Activated T-helper 1 cell treated with anti-CD3 and anti-CD28 coated beads, Interleukin-2, amount 50 U/mL, for 16 hours (primary cell): ENCODE measurements at places on chromosomes 12 and 14.

- DNase-seq, result no peak
These were observed 54.2 kb downstream of the IFNG-AS1 start for GRCh38 chr12:68043435-68043834.

DNA sequence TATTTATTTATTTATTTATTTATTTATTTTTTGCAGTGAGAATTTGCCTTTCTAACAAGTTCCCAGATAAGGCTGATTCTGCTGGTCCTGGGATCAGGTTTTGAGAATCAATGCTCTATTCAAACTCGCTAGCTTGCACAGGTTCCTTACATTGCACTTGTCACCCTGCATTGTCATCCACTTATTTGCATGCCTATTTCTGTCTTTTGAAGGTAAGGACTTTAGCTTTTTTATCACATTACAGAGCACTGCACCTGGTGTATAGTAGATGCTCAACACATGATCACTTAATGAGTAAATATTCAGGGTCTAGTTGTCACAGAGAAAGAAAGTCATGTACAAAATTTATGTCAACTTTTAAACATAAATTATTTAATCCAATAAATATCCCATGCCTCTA, 219.7 kb upstream of the BTG1 start:
- no peak for DNase-seq

GRCh38 chr12:68317047-68317667, 15.0 kb downstream of the MDM1 start:
- DNase-seq, result no peak

- DNase-seq, result no peak
These were observed 57.5 kb downstream of the CALM1 start for GRCh38 chr14:90454041-90455000.

DNA sequence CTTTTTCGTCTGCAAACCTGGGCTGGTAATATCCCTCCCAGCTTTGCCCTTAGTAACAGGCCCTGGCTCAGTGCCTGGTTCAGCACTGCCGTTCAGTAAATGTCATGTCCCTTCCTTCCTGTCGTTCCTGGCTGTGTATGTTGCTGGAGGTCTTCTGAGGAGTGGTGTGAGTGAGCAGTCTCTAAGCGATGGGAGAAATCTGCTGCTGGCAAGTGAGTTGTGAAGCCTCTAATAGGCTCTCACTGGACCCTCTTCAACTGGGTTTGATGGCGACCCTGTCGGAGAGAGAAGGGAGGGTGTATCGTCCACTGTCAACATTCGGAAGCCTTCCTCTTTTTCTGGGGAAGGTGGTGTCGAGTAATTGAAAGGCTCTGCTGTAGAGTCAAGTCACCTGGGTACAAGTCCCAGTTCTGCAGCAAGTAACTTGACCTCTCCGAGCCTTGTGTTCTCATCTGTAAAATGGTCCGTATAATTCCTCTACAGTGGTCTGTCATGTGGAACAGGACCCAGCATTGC, 62.8 kb downstream of the HRK start:
- no peak for DNase-seq

DNA sequence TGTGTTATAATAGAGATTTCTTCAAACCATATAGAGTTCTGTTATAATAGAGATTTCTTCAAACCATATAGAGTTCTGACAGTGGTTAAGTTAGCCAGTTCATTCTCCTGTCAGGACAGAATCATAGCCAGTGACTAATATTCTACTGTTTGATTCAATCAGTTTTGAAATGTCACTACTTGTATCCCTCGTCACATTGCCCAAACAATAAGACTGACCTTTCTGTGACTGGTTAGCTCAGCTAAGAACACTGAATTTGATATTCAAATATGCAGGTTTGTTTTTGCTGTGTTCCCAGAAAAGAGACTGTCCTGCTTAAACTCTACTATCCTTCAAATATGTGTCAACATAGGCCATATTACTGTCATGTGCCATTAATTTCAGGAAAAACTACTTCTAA, 74.4 kb downstream of the ALG10B start:
- DNase-seq, result no peak

DNA sequence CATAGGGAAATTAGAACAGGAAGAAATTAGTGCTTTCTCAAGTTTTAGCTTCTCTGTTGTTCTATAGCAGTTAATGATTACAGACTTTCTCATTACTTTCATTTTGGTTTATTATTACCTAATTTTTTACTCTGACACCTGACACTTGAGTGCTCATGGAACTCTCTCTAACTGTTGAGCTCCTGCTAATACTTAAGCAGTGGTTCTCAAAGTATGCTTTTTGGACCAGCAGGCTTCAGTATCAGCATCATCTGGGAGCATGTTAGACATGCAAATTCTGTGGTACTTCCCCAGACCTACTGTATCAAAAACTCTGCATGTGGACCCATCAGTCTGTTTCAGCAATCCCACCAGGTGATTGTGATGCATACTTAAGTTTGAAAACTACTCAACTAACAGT, 235.3 kb downstream of the CCDC91 start:
- no peak for DNase-seq

GRCh38 chr14:56490379-56490778, 89.2 kb upstream of the TMEM260 start:
- DNase-seq, result no peak

DNA sequence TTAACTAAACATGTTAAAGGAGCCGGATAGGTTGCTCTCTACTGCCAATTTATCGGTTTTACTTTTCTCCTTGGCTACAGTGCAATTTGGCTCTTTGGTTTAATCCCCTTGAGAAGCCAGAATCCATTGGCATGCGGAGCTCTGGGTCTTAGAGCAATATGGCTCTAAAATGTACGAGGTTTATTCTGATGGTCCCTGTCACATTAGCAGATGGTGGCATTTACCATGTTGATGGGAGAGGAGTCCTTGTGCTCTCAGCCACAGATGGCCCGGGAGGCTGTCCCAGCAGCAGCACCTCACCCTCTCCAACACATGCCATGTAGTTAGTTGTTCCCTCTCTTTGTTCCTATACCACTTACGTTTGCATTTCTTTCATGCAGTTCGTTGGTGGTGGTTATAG, 179.7 kb downstream of the RGS6 start:
- DNase-seq, result no peak

- DNase-seq, result no peak
These were observed 279.9 kb upstream of the FAR2 start for GRCh38 chr12:28869197-28869596.

DNA sequence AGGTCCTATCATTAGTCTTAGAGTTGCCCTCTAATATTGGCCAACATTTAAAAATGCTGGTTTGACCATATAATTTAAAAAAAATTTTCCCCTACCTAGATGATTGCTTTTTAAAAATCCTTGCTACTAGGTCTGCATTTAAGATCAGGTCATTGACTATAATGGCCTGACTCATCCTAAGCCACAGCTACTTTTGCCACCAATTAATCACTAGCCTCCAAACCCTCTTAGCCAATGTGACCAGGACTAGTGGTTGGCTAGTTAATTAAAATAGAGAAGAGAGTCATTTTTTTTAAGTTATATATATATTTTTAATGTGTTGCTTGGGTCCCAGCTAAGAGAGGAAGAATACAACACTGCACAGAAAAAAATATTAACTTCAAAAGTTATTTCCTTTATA, 57.5 kb downstream of the SOS2 start:
- DNase-seq, result no peak

DNA sequence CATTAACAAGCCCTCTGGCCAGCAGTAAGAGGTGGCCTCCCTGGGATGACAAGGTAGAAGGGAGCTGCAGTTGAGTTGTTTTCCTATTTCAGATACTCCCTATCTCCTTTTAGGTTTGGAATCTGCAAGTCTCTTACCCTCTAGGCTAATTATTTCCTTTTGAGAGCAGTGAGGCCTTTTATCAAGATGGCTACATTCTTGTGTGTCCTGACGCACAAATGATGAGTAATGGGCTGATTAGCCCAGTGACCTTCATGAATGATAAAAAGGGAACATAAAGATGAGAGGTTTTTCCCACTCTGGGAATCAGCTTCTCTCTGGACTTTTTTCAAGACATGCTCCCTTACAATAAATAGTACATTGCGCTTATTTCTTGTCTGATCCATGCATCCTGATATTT, 22.9 kb downstream of the DYRK2 start:
- no peak for DNase-seq

DNA sequence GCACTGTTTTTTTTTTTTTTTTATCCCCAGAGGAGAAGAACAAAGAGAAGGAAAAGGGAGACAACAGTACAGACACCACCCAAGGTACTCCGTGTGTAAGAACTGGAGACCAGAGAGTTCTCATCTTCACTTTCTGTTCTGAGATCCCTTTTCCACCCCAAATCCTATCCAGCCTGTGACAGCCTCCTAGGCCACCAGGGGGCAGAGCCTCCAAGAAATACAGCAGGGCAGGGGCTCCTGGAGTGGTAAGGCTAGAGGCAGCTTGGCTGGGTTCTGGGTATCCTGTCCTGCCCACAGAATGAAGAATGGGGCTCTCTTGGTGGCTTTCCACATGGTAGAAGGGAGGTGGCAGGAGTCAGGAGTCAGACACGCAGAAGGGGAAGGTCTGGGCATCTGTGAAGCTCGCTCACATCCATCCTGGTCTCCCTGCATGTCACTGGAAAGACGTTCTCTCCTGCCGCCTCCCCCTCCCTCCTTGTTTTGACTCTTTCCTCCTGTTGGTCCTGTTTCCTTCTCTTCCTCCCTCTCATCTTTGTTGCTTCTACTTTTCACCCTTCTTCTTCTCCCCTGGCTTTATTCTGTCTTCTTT, 12.0 kb downstream of the CLSTN3 start:
- no peak for DNase-seq

DNA sequence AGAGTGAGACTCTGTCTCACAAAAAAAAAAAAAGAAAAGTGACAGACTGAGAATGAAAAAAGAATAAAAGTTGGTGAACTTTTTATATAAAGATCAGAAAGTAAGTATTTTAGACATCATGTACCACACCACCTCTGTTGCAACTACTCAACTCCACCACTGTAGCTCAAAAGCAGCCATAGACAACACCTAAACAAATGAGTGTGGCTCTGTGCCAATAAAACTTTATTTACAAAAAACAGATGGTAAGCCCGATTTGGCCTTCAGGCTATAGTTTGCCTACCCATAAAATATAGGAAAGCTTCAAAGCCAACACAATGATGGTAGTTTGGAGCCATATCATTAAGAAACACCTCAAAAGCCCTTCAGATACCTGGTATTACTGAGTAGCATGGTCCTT, 154.5 kb upstream of the FOXN3 start:
- no peak for DNase-seq

GRCh38 chr14:66131111-66131510, 355.1 kb upstream of the CCDC196 start:
- DNase-seq, result no peak

DNA sequence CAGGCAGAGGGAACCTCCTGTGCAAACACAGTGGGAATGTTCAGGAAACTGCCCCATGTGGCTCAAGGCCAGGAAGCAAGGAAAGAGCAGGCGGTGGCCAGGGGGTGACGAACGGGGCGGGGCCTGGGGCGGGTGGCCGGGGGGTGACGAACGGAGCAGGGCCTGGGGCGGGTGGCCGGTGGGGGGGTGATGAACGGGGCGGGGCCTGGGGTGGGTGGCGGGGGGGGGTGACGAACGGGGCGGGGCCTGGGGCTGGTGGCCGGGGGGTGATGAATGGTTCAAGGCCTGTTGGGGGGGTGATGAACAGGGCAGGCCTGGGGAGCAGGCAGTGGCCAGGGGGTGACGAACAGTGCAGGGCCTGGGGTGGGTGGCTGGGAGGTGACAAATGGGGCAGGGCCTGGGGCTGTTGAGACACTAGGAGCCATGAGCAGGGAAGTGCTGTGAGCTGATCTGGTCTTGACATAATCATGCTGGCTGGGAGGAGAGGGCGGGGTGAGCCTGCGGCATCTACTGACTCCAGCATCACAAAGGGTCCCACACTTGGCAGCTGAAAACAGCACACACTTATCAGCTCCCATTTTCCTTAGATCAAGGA, 62.7 kb upstream of the FBRSL1 start:
- no peak for DNase-seq

DNA sequence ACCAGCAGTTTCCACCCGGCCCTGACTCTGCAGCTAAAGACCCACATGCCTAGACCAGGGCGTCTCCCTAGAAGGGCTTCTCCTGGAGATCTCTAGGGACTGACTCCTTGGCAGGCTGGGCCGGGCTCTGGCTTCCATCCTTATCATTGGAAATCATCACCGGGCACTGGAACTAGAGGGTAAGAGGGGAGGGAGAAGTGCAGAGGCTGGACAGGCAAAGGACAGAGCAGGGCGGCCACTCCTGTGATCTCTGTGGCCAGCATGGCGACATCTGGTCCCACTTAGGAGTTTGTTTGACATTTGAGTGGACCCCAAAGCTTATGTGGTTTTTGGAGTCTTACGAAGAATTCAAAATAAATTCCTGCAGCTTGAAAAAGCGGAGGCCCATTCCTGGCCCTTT, 7.1 kb downstream of the LTBP2 start:
- DNase-seq, result no peak

DNA sequence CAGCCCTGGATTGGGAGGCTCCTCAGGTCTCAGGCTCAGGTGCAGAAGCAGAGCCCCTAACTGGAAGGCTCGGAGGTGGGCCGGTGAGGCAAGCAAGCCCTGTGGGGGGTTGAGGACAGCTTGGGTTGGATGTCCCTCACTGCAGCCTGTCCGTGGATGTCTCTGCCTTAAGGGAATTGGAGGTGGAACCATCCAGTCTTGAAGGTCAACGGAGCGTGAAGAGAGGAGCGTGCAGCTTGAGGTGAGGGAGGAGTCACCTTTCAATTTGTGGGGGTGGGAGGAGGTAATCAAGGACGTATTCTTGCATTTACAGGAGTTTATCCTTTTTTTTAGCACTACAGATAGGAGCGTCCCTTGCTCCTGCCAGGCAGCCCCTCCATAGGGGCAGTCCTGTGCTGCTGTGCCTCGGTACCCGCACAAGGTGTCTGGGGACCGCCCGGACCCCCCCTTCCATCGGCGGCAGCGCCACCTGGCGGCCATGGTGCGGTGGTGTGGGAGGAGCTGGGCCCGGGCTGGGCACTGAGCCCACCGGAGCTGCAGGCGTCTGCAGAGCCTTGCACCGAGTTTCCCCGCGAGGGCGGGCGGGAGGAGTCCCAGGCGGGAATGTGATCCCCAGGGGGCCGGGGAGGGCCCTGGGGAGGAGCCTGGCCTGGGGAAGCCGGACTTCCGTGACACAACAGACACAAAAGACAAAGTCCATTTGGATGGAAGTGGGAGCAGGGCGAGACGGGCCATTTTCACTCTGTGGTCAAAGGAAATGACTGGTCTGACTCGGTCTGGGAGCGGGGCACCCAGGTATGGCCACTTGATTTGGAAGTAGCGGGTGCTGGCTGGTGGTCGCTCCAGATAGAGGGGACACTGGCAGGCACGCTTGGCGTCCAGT, 864 bp downstream of the DNAJC22 start:
- peak; percentile 76 for DNase-seq

DNA sequence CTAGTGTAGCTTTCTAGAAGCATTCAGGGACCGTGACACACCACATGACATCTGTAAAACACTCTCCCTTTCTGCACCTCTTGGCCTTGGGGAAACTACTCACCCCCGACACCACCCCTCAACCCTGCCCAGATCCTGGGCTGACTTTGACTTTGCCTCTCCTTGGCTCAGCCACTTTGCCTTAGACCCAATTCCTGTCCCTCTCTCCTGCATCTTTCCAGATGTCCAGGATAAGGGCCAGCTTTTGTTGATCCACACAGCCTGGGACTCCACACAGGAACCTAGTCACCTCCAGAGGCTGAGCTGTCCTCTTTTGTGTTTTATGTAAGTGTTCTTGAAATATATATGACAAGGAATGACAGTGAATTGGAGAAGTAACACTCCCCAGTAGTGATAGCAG, 153.7 kb upstream of the PLXNC1 start:
- DNase-seq, result no peak

GRCh38 chr12:42792265-42792664, 202.7 kb upstream of the PRICKLE1 start:
- DNase-seq, result no peak
